ENCODE measurements at places on chromosomes 16 and 17.

- peak; percentile 6 for DNase-seq
These were observed 34.4 kb downstream of the CPD start for GRCh38 chr17:30413109-30413508.

GRCh38 chr16:50160495-50161164 is 7.5 kb downstream of the TENT4B start:
- DNase-seq, result no peak

- no peak for DNase-seq
These were observed 56.6 kb downstream of the LYRM1 start for GRCh38 chr16:20957153-20957552.

DNA sequence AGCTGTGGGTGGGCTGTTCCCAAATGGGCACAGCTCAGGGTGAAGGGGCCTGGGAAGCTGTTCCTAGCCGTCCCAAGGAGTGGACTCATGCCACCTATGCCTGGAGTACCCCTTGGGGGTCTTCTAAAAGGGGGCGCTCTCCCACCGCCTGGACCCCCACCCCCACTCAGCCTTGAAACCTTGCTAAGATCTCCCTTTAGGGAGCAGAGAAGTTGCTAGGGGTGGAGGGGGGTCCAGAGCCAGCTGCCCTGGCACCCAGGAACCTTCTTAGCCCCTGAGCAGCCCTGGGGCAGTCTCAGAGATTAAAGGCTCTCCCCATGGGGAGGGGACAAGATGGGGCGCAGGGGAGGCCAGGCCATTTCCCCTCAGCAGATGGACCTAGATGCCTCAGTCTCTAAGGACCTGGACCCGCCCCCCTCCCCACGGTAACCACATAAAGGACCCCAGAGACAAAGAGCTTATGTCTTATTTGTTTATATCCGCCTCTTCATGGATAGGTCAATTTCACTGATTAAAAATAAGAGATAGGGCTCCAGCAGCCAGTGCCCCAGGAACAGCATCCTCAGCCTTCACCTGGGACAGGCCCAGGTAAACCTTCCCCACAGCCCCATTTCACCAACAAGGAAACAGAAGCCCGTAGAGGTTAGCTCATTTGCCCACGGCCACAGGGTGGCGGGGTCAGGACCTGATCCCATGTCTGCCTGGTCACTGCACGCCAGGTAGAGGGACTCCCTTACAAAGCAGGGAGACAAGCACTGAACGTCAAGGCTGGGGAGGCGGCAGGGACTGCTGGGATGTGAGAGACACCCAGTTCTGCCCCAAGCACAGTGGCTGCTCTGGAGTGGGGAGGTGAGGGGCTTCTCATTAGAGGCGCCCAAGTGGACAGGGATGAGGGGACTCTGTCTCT is 3.4 kb downstream of the MTSS2 start:
- no peak for DNase-seq

DNA sequence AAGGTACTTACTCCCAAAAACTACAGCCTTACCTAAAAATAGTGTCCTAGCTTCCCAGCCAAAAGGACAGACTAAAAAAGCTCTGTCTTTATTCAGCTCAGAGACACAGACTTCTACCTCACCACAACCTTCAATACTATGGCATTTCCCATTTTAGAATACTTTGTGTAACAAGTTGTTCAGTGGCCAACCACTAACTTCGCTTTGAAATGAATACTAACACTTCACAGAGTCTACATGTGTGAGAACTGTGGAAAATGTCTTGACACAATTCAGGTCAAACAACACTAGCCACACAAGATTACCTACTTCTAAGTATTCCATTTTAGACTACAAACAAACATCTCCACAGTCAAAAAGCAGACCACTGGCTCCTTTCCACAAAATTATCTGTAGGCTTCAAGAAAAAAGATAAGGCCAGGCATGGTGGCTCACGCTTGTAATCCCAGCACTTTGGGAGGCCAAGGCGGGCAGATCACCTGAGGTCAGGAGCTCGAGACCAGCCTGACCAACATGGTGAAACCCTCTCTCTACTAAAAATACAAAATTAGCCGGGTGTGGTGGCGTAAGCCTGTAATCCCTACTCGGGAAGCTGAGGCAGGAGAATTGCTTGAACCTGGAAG is 3.2 kb downstream of the HELZ start:
- no peak for DNase-seq

- DNase-seq, result no peak
These were observed 28.0 kb downstream of the GRB7 start for GRCh38 chr17:39765766-39766165.

DNA sequence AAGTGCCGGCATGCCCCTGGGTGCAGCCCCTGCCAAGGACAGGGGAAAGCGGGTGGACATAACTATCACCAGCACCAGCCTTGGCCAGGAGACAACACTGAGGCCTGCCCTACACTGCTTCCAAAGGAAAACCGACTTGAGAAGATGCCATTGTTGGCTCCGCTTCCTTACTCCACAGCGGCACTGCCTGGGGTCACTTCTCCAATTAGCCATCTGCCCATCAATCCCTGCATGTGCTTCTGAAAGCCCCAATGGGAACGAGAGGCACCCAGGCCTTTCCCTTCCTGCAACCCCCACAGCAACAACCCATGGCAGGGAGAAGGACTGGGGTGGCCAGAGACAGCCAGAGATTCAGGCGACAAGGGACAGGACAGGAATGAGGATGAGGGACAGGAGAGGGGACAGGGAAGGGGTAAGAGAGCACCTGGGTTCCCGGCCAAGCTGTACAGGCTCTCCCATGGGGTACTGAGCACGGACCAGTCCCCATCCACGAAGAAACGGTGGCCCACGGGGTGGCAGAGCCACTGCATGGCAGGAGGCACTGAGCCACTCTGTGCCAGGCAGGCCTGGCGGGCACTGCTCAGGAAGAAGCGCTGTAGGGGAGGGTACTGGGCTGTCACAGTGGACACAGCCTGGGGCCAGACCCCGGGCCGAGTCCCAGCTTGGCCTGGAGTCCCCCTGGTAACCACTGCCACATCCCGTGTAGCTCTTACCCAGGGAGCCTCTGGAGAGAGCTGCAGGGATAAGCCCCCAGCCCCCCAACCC is 21.2 kb downstream of the SREBF1 start:
- DNase-seq, result no peak

DNA sequence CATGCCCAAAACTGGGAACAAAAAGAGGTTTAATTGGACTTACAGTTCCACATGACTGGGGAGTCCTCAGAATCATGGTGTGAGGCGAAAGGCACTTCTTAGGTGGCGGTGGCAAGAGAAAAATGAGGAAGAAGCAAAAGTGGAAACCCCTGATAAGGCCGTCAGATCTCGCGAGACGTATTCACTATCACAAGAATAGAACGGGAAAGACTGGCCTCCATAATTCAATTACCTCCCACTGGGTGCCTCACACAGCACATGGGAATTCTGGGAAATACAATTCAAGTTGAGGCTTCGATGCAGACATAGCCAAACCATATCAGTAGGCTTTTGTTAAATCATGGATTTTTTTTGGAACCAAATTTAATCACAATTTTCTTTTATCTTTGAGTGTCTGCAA is 24.4 kb downstream of the RBL2 start:
- no peak for DNase-seq

- no peak for DNase-seq
These were observed 20.9 kb upstream of the PYY start for GRCh38 chr17:43974382-43975266.

DNA sequence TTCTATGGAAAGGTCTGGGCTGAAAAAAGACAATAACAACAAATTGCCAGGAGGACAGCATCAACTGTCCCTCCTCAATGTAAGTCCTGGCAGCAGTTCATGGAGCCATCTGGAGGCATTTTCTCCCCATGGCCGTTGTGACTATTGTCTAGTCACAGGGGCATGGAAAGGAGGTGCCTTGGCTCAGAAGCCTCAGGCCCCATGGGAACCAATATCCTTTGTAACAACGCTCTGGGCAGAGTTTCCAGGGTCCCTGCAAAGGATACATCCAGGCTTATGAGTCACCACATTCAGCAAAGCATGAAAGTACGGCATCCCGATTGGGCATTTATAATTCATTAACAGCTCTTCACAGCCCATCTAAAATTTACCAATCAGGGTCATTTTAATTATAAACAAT is 85.2 kb downstream of the GLG1 start:
- DNase-seq, result no peak

DNA sequence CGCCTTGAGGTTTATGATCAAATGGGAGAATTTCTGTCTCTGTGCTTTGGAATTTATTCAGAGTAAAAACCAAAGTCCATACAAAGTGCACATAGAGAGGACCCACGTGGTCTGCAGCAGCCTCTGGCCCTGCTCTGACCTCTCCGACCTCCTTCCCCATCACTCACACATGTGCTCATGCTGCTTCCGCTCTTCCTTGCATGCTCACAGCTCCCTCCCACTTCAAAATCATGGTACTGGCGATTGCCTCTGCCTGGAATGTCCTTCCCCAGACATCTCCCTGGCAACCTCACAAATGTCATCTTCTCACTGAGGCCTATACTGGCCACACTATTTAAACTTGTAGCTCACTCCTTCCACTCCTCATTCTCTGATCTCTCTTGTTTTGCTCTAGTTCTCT is 418.0 kb downstream of the CA10 start:
- DNase-seq, result no peak

- DNase-seq, result no peak
These were observed 13.9 kb downstream of the KIAA0513 start for GRCh38 chr16:85041219-85042166.

DNA sequence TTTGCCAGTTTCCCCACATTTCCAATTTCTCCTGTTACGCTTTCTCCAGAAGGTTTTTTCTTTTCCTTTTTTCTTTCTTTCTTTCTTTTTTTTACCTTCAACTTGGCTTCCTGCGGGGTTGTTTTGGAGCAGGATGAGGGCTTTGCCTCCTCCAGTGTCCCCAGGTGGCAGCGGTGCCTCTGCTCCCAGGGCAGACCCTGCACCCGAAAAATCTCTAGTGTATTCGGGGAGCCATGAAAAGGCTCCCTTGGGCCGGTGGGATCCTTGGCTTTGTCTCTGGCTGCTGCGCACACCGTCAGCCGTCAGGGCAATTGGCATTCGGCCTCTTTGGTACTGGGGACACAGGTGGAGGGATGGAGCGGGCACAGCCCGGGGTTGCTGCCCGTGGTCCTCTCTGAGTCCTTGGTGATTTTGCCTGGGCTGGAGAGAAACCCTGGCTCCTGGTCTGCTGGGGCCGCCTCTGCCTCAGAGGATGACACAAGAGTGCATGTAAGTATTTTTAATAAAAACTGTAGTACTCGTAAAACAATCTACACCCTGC is 846 bp downstream of the ITGB3 start:
- no peak for DNase-seq

Data from H54 (cell line).